Tongue (tissue), 3 donors: ENCODE measurements at places on chromosomes 12 and 14. TPM values are rescaled to one million over a fixed set of nuclear protein-coding genes. Genes with fewer than 3 reads are reported as not detected.

DNA sequence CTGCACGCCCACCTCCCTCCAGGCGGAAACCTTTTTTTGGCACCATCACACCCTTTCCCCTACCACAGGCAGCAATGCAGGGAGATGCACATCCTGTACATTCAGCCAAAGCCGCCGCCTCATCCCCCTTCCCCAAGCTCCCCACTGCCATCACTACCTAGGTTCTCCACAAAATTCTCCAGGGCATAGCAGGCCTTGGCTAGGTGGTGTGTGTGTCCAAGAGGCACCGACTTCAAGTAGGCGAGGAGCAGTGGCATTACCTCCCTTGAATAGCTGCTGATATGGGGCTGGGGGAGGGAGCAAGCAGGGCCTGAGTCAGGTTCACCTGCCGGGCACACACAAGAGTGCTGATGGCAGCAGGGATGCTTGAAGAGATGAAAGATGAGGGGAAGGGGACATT lies 3.6 kb downstream of the IPO4 start:
- no peak for DNase-seq

Gene LRIG3
- total RNA-seq, result 102 TPM

DNA sequence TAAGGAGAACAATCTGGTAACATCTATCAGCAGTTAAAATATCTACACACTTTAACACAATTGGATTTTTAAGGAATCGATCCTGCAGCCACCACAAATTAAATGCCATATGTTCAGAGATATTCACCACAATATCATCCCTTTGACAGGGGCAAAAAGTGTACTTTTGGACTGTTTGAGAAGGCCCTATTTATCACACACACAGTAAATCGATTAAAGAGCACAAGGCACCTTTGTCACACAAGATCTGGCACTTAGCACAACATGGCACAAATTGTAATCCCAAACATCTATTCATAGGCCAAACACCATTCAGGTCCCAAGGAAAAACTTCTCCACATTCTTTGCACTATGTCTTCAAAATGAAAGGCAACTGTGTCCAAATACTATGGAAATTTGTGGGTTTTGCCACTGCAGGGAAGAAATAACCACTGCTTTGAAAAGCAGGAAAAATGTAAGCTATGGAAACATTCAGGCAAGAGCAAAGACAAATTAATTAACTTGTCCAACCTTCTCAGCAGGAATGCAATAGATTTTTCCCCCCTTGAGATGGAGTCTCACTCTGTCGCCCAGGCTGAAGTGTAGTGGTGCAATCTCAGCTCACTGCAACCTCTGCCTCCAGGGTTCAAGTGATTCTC lies 282.5 kb upstream of the TMPO start:
- no peak for DNase-seq

Gene SSTR1
- total RNA-seq, result 0.21 TPM

Gene ADCY6
- 45.7 TPM for total RNA-seq

DNA sequence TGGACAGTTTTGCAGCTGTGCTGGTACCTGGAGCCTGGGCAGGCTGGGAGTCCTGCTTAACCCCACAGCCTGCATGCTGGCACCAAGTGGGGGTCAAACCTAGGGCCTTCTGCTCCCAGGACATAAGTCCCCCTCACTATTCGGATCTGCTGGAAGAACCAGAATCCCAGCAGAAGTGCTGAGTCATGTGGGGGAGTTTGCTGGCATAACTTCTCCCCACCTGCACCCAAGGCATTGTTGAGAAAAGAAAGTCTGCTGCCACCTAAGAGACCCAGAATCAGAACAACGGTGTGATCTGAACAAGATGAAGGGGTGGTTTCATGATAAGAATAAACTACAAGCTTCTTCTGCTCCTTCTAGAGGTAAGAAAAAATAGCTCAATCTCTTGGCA lies 102.7 kb downstream of the RBM19 start:
- DNase-seq, result no peak

DNA sequence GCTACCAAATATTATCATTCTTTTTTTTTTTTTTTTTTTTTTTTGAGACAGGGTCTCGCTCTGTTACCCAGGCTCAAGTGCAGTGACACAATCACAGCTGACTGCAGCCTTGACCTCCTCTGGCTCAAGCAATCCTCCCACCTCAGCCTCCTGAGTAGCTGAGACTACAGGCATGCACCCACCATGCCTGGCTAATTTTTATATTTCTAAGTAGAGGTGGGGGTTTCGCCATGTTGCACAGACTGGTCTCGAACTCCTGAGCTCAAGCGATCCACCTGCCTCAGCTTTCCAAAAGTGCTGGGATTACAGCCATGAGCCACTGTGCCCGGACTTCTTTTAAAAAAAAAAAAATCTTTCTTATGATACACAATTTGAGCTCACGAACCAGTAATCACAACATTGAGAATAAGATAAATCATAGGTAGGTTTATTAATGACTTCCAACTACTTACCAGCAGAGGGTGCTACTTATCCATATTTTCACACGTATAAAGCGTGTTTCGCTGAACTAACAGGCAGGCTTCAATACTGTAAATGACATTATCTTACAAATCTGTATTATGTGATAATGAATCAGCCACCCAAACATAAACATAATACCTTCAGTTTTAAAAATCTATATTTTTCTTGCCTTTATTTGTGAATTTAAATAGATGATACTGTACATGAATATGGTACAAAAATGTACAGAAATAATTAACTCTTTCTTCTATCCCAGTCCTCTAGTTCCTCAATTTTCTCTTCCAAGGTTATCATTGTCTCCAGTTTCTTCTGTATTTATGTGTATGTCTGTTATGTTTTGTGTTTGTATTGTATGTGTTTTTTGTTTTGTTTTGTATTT lies 42.5 kb upstream of the BCAT1 start:
- DNase-seq, result peak; percentile 74

DNA sequence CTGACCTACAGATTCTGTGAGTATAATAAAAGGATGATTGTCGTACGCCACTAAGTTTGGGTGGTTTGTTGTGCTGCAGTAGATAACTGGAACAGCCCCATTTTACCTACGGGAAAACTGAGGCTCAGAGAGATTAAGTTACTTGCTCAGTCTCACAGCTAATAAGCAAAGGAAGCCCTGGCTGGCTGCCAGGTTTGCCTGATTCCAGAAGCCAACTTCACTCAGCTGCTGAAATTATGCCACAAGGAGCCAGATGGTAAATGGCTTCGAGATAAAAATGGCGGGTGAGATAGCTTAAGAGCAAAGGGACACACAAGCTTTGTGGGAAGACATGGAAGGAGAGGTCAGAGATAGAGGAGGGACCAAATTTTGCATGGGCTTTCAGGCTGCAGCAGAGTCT lies 191.5 kb upstream of the NOS1 start:
- DNase-seq, result peak; percentile 7

Gene DYRK4
- 5.1 TPM for total RNA-seq

Gene AKAP5
- 0.51 TPM for total RNA-seq
